ENCODE measurements at places on chromosomes 2 and 18. TPM values are rescaled to one million over a fixed set of nuclear protein-coding genes. Genes with fewer than 3 reads are reported as not detected.

C2orf72 gene
- not detected for total RNA-seq

ANO7 gene
- 2.3 TPM for total RNA-seq

ANTXR1 gene
- 67.4 TPM for total RNA-seq

C2orf78 gene
- not detected for total RNA-seq

ASPRV1 gene
- total RNA-seq: 0.95 TPM

- DNase-seq: no peak
Measured at GRCh38 chr2:134897932-134898331, 20.7 kb upstream of the CCNT2 start.

DNA sequence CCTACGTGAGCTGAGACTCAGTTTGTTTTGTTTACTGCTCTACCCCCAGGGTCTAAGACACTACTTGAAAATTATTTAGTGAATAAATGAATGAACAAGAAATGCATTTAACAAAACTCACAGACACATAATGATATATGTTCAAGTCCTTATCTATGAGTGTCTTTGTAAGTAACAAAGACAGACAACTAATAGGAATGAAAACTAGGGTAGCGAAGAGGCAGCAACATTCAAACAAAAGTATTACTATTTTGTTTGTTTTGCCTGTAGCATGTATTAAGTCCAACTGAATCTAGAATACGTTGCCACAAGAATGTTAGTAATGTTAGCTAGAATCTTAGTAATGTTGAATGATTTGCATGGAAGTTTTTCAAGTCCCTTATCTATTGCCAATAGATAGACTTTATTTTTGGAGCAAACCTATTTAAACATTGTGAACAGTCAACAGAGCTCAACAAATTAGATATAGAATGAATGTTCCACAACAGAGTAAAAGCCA lies 144.8 kb upstream of the VWC2L start:
- DNase-seq: no peak

DNA sequence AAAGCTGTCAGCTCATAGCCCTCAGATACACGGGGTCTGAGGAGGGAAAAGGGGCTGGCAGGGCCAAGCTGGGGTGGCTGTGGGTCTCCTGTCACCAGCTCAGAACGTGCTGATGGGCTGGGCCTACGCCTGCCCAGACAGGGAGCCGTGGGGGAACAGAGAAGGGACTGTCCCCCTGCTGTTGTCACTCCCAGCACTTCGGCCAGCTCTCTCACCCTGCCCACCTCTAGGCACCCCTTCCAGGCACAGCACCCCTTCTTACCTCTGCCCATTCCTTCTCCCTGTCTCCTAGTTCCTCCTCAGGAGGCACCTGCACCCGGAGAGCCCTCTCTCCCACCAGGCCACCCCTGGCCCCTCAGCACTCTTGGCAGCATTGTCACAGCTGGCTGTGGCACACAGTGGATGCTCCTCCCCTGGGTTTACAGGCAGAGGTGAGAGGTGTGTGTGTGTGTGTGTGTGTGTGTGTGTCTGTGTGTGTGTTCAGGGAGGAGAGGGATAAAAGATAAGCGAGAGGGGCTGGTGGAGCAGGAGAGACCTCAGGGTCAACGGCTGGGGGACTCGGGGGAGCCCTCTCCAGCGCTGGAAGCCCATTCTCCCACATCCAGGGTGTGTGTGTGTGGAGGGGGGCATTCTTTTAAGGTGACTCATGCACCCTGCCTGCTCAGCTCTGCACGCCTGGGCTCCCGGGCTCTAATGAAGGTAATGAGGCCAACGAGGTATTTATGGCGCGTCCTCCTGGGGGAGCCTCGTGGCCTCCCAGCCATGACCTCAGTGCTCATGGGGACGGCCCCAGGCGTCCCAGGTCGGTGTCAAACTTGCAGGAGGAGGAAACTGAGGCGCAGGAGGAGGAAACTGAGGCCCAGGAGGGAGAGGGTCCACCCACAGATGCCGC lies 66.1 kb upstream of the SMAD7 start:
- DNase-seq: peak; percentile 68

DNA sequence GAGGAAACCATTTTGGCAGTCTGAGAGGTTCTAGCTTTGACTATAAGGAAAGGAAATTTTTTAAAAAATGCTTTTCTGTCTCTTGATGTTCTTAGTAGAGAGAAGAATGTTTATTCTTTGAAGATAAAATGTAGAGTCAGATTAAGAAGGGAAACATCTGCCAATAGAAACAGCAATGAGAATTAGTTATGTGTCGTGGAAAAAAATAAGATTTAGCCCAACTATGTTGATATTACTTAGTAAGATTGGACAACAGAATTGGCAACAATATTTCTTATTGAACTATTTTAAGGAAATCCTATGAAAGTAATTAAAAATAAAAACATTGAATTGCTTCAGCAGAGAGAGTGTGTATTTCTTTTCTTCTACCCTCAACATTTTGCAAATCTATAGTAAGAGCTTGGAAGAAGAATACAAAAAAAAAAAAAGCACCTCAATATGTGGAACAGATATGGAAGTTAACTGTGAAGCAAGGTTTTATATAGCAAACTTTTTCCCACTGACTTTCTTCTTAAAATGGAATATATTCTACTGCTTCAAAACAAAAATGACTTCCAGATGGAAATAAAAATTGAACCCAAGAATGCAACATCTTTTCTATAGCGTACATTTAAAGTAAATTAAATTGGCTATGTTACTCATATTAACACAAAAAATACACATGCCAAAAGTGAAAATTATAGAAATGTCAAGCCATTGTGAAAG lies 177.9 kb downstream of the FAM124B start:
- DNase-seq: no peak

DNA sequence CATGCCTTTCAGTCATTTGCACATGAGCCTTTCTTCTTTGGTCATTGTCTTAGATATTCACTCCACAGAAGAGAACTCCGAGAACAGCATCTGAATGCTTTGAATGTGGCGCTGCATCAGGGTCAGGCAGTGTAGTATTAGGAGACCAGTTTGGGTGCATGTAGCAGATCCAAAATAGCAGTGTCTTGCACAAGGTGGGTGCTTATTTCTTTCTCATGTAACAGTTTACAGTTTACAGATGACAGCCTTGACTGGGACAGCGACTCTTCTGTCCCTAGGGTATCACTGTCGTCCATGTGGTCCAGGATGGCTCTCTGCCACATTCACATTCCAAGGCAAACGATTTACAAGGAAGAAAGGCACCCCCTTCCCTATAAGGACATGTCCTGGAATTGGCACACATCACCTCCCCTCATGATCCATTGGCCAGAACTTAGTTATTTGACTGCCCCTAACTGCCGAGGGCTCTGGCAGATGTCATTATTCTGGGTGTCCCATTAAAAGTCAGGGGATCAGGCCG lies 101.0 kb downstream of the STPG4 start:
- no peak for DNase-seq

GRCh38 chr2:119753041-119753929 lies 6.4 kb upstream of the PTPN4 start:
- DNase-seq: peak; percentile 68

- DNase-seq: no peak
Measured at GRCh38 chr2:46984642-46985476, 69.3 kb upstream of the MCFD2 start.

- peak; percentile 59 for DNase-seq
Measured at GRCh38 chr2:109128616-109129355, at the start of gene SH3RF3. TSS of gene SH3RF3 (plus strand) at chr2:109129205.

GRCh38 chr2:236718207-236718992 lies 148.8 kb downstream of the ACKR3 start:
- DNase-seq: peak; percentile 79

- DNase-seq: no peak
Measured at GRCh38 chr18:3329471-3329870, 67.5 kb downstream of the MYL12B start.

DNA sequence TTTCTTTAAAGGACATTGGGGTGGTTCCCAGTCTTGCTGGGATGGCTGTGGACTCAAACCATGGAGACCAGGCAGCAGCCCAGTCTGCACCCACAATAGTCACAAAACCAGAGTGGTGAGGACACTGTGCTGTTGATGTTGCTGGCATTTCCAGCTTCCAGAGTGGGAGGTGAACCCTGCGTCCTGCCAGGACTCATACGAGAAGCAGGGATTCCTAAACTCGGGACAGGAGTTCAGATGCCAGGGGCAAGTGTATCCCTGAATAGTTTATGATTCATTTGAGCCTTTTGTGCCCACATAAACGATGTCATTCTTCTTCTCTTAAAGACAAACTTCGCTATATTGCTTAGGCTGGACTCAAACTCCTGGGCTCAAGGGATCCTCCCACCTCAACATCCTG lies 62.8 kb downstream of the TCF7L1 start:
- no peak for DNase-seq

GRCh38 chr2:85666435-85667316 lies 1.3 kb downstream of the SFTPB start:
- no peak for DNase-seq

DNA sequence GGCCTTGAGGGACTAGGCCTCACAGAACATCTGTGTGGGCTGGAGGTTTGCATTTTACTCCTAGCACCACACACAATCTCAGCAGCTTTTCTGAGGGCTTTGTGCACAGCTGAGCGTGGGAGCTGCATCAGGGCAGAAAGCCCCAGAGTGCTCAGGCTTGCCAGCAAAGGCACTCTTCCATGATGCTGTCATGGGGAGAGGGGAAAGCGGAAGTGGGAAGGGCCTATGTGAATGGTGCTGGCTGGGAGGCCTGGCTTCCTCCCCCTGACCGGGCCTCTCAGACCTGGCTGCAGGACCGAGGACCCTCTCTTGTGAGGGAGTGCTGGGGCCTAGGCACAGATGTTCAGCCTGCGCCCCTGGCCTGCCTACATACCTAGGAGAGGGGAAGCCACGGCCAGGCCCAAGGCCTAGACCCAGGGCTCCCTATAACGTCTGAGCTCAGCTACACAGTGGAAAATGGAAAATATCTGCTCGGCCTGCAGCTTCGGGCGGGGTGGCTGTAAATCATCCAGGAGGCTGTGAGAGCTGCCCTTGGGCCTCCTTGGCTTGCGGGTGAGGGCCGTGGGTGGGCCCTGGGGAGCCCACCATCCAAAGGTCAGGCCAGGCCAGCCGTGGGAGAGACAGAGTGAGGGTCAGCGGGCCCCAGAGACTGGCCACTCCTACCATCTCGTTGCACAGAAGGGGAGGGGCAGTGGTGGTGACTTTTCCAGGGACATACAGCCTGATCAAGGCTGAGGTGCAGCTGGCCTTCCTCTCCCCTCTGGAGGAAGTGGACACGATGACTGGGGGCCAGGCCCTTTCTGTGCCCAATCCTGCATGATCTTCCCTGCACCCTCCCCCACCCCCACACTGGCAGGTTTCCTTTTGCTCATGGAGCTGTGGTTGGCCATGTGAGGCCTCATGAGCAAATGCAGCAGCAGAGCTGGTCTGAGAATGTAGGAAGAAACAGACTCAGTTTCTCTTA lies 22.8 kb downstream of the GLI2 start:
- no peak for DNase-seq

DNA sequence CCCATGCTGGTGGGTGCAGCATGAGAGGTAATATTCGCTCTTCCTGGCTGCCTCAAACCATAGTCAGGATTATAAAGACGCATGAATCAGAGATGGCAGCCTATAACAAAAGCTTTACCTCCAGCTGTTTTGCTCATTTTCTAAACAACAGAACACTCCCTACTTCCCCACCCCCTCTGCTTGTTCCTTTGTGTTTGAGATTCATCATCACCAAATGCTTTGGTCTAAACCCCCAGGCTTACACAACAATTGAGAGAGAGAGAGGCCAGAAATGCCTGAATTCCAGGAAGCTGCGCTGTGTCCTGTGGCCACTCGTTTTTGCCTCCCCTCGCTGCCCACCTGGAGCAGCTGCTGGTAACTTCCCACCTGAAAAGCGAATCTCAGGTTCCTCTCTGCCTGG lies 78.8 kb upstream of the CAPN13 start:
- no peak for DNase-seq

- DNase-seq: no peak
Measured at GRCh38 chr18:48314690-48315089, 94.5 kb downstream of the ZBTB7C start.

- no peak for DNase-seq
Measured at GRCh38 chr18:57759650-57760049, 43.5 kb downstream of the ATP8B1 start.

DNA sequence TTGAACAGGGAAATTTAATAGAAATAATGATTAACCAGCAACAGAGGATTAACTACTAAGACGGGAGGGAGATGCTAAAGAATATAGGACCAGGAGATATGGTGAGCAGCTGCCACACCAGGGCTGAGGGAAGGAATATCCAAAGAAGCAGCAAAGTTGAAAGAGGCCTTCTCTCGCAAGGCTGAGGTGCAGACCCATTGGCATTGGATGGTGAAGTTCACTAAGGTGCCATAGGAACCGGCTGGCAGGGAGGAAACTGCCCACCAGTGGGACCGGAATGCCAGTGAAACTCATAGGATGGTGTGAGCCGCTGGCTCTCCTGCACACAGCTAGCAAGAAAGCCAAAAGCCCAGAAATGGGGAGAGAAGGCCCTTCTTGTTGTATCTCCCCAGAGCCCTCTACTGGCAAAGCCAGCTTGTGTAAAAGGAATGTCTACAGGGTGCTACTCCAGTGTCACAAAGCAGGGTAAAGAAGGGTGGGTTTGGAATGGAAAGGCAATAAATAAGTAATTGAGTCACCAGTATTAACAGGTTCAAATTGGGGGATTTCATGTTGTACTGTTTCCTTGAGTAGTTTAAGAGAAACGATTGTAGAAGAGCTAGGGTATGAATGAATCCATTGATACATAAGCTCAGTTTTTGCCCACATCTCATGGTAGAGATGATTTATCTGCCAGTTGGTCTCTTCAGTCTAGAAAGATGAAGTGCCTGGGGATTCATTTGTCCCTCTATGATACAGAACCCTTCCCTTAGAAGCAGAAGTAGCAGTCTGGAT lies 36.0 kb downstream of the FARP2 start:
- DNase-seq: peak; percentile 42

- peak; percentile 72 for DNase-seq
Measured at GRCh38 chr2:217086038-217086522, 226.2 kb upstream of the TNP1 start.

- DNase-seq: no peak
Measured at GRCh38 chr2:56291711-56292110, 107.9 kb downstream of the CCDC85A start.

Measured in SJCRH30 (cell line).